ENCODE measurements at places on chromosomes 2 and 18.

GRCh38 chr18:22182884-22183697 is 13.7 kb downstream of the GATA6 start:
- no peak for DNase-seq

DNA sequence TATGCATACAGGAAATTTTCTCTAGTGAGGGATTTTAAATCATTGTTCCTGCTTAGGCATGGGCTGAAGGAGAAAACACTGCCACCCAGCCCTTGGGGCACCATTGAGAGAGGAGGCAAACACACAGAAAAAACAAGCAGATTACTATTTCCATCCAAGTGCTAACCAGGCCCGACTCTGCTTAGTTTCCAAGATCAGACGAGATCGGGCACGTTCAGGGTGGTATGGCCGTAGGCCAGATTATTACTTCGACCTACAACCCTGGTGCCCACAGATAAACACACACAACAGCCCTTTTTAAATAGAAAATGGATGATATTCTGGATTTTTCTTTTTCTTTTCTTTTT is 45.4 kb upstream of the RHOB start:
- DNase-seq = no peak

GRCh38 chr2:14336759-14337382 is 295.6 kb upstream of the LRATD1 start:
- no peak for DNase-seq

- no peak for DNase-seq
Measured at GRCh38 chr2:29276151-29276550, 160.9 kb downstream of the CLIP4 start.

DNA sequence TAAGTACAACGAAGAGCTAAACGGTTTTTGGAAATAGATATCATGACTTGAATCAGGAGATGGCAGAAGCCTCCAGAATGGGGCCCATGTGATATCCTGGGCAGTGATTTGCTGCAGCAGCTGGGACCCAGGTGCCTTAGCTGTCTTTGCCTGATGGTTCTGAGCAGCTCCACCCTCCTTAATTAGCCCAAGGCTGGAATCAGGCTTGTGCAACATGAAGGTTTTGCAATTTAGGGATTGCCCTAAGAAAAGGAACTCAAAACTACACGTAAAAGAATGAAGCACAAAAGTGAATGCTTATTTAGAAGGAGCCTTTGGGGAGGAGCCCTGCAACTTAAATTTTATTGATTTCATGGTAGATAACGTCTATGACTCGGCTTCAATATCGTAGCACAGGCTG is 17.3 kb upstream of the CNDP2 start:
- no peak for DNase-seq

GRCh38 chr2:110807522-110807921 is 75.1 kb downstream of the ACOXL start:
- DNase-seq = no peak

DNA sequence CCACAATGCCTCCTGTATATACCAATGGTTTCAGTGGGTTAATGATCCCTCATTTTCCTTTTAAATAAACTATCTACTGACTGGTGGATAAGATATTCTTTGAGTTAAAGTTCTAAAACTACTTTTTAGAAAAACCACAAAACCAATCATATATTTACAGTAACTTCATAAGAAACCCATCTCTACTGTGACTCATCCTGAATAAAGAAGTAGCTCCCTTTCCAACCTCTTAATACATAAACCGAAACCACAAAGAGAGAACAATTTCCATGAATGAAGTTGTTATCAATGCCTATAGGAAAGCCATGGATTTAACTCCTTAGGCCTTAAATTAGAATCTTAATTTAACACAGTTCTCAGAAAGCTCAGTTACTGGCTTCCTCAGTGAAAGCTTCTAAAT is 227.0 kb upstream of the SMAD7 start:
- no peak for DNase-seq

GRCh38 chr2:83817511-83817910 is 641.6 kb downstream of the SUCLG1 start:
- DNase-seq = no peak

- no peak for DNase-seq
Measured at GRCh38 chr2:6937157-6937556, 19.9 kb downstream of the RNF144A start.

GRCh38 chr18:58316396-58317342 is 272.6 kb downstream of the NEDD4L start:
- DNase-seq = no peak

DNA sequence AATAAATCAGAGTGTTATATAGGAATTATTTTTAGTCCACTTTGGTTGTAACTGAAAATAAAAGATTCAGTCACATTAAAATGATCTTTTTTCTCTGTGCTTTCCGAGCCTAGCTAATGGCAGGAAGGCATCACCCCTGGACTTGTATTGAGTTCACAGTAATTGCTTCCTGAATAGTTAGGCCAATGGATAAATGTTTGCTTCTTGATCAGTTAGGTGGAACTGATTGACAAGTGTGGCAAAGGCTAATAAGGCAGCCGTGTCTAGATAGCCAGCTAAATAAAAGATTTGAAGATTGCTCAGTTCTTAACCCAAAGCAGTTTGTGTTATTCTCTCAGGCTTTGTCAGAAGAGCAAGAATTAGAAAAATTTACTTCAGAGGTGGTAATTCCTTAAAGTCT is 20.8 kb downstream of the FAM171B start:
- no peak for DNase-seq

- DNase-seq = no peak
Measured at GRCh38 chr2:164700390-164700789, 79.1 kb upstream of the GRB14 start.

- DNase-seq = no peak
Measured at GRCh38 chr2:215503381-215503780, 67.5 kb upstream of the FN1 start.

- no peak for DNase-seq
Measured at GRCh38 chr18:69400976-69401225, 213 bp downstream of the DOK6 start.

- no peak for DNase-seq
Measured at GRCh38 chr2:151984424-151985083, 114.3 kb downstream of the CACNB4 start.

DNA sequence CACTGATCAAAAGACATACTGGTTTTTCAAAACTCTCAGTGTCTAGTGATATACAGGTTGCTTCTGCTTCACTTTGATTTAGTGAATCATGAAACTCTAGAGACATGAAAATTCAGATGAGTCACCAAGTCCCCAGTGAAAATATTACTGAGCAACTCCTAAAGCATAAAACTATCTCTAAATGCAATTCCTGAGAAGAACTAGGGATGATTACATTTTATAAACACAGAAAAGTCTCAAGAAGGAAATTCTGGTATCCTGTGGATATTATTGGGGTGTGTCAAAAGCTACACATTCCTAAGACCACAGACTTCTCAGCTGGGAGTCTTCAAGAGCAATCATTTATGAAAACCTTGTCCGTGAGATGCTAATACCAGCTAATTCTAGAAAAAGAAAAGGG is 9.7 kb downstream of the LRRTM4 start:
- DNase-seq = no peak

- no peak for DNase-seq
Measured at GRCh38 chr18:10453806-10454680, at the start of gene APCDD1. Gene APCDD1, plus strand, starts transcription at chr18:10454635. Its CDS starts 347 bp downstream, at chr18:10454982.

DNA sequence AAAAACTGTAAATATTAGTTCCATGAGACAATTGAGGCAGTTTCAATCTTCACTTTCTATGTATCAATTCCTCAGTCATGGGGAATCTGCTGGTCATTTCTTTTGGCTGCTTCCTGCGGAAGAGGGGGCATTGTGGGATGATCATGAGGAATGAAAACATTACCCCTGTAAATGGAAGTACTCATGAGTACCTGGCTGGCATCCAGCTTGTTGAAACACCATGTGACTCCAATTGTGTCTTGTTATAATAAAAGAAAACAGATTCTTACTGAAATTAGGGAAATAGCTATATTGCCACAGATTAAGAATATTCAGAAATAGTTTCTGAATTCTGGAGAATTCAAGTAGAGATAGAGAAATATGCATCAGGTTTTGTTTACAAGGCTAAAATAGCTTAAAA is 41.6 kb upstream of the GPR39 start:
- no peak for DNase-seq

- no peak for DNase-seq
Measured at GRCh38 chr2:131032393-131032836, 60.8 kb downstream of the FAM168B start.

DNA sequence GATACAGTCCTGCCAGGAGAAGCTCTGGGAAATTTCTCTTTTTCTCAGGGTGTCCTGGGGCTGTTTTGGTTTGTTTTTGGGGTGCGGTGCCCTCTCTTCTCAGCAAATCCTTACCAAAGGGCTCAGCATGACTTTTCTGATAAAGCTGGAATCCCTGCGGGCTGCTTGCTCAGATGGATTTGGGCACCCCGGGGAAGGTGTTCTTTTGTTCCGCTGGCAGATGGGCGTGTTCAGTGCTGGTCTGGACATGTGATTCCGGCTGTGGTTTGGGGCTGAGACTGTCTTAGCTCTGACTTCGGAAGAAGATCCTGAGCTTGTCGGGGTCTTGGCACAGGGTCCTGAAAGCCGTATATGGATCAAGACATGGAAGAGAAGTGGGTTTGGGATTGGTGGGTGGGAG is 134.2 kb upstream of the SPRED2 start:
- DNase-seq = no peak

- DNase-seq = no peak
Measured at GRCh38 chr2:2568411-2568810, 237.3 kb upstream of the MYT1L start.

DNA sequence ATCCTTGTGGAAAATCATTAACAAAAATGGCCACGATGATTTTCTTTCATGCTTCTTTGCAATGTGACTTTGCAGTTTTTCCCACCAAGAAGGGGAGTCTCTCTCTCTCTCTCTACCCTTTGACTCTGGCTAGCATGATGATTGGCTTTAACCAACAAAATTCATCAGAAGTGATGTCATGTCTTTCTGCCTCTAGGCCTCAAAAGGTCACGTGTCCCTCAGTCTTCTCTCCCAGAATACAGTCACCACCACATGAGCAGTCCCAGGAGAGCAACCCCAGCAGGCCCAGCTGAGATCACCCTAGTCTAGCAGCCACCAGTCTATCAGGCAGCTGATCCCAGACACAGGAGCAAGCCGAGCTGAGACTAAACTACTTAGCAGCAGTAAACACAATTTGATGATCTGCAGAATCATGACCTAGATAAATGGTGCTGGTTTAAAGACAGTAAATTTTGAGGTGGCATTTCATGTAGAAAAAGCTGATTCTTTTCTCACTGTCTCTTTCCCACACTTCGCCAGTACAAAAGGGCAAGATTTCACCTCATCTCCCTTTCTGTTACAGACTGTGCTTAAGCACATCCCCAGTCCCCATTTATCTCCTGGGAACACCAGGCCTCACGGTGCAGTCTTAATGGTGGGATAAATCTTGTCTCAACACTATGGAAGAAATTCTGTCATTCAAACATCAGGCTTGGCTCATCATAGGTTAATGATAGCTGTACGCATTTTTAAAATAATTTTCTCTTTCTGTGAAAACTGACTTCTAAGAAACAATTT is 132.7 kb downstream of the SCG2 start:
- no peak for DNase-seq

DNA sequence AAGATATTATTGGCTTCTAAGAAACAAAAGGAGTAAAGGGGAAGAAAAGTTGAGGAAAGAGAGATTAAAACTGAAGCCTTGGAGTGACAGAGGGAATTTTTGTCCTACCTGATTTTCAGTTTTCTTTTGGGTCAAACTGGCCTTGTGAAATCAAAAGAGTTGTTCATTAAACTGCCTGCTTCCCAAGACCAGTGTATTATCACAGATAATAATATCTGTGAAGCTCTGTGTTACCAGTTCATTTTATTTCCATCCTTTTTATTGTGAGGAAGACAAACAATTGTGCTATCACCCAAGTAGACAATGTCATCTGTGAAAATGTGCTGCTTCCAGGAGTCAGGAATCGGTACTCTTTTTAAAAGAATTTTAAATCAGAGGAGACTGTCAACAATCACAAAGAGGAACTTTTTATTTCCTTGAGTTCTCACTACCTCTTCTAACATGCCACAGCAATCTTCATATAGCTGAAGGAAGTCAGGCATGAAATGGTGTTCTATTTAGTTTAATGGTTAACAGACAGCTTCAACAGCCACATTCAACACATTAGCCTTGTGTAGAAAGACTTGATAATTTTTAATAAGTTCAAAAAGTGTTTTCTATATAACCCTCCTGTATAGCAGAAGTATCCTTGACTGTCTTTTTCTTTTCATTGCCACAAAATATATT is 554.8 kb downstream of the PIK3C3 start:
- DNase-seq = no peak

GRCh38 chr2:26052740-26053139 is 18.9 kb downstream of the RAB10 start:
- no peak for DNase-seq

GRCh38 chr18:51342815-51343214 is 145.3 kb upstream of the MEX3C start:
- no peak for DNase-seq

GRCh38 chr2:118838741-118839455 is 8.6 kb downstream of the EN1 start:
- DNase-seq = no peak

DNA sequence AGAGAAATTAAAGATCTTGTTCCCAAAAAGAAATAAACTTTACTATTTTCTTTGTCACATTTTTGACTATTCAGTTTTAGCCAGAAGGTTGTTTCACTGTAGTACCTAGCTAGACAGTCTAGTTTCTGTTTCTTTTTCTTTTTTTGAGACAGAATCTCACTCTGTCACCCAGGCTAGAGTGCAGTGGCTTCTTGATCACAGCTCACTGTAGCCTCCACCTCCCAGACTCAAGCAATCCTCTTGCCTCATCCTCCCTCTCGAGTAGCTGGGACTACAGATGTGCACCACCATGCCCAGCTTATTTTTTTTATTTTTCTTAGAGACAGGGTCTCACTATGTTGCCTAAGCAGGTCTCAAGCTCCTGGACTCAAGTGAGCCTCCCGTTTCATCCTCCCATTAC is 2.2 kb downstream of the RBM45 start:
- DNase-seq = no peak

DNA sequence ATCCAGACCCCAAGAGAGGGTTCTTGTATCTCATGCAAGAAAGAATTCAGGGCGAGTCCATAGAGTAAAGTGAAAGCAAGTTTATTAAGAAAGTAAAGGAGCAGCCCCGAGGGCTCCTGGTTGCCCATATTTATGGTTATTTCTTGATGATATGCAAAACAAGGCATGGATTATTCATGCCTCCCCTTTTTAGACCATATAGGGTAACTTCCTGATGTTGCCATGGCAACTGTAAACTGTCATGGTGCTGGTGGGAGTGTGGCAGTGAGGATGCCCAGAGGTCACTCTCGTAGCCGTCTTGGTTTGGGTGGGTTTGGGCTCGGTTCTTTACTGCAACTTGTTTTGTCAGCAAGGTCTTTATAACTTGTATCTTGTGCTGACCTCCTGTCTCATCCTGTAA is 750.2 kb upstream of the FANCL start:
- no peak for DNase-seq

GRCh38 chr2:86002375-86002774 is 103.3 kb downstream of the POLR1A start:
- no peak for DNase-seq

GRCh38 chr18:21242780-21243401 is 859 bp downstream of the GREB1L start:
- DNase-seq = no peak

- no peak for DNase-seq
Measured at GRCh38 chr18:22639561-22639960, 221.8 kb upstream of the CTAGE1 start.

Data from AG09319 (cell line).